NCI-H774 (cell line): ENCODE measurements at places on chromosomes 7 and 10.

- no peak for DNase-seq
Measured at GRCh38 chr10:49299816-49300139, 808 bp downstream of the C10orf71 start.

GRCh38 chr7:157704365-157704764 lies 367.6 kb downstream of the DNAJB6 start:
- DNase-seq: no peak

- peak; percentile 32 for DNase-seq
Measured at GRCh38 chr10:34739915-34740314, 75.2 kb downstream of the PARD3 start.

- DNase-seq: no peak
Measured at GRCh38 chr10:16689227-16689626, 128.0 kb downstream of the RSU1 start.

DNA sequence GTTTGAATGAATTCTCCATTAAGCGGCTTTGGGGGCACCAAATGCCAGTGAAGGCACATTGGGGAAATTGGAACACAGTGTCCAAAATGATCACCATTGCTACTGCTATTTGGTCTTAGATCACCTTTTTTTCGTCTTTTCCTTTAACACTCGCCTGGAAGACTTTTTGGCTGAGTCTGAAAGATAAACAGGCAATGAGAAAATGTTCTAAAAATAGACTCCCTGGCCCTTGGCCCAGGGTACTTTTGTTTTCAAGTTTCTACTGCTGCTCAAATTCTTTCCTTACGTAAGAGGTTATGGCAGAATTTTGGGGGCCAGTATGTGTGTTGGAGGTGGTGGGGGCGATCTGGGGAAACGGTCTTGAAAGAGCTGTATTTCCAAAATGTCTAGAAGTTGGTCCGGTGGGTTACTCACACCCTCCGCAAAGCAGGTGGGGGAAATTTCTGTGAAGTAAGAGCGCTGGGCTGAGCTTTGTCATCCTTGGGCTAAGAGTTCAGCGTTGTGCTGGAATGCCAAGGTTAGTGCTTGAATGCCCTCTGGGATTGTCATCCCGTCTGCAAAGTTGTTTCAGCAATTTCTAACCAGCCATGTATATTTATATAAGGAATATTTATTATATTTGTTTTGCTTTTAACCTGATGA lies 1.3 kb upstream of the ITPRIP start:
- no peak for DNase-seq

GRCh38 chr7:83468251-83468739 lies 180.6 kb downstream of the SEMA3E start:
- peak; percentile 65 for DNase-seq

DNA sequence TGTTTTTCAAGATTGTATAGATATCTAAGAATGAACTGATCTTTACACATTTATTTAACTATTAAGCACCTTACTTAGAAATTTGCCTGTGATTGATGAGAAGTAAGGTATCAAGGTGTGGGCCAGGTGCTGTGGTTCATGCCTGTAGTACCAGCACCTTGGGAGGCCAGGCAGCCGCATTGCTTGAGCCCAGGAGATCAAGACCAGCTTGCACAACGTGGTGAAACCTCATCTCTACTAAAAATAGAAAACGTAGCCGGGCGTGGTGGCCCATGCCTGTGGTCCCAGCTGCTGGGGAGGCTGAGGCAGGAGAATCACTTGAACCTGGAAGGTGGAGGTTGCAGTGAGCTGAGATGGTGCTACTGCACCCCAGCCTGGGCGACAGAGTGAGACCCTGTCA lies 33.7 kb downstream of the NME8 start:
- DNase-seq: no peak

DNA sequence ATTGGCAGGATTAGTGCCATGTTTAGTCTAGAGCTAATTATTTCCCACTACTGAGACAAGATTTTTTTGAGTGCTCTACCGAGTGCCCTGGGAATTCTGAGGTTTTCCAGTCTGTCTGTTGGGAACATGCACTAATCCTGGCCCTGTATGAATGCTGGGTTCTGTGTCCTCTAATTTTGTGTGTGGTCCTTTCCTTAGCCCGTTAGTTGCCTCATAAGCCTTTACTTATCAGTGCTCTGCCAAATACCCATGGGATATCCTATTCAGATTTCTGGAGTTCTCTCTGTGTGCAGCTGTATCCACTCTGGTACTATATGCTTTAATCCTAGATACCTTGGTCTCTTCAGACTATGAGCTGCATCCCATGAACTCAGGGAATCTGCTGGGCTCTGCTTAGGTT lies 13.1 kb downstream of the CSGALNACT2 start:
- DNase-seq: no peak

DNA sequence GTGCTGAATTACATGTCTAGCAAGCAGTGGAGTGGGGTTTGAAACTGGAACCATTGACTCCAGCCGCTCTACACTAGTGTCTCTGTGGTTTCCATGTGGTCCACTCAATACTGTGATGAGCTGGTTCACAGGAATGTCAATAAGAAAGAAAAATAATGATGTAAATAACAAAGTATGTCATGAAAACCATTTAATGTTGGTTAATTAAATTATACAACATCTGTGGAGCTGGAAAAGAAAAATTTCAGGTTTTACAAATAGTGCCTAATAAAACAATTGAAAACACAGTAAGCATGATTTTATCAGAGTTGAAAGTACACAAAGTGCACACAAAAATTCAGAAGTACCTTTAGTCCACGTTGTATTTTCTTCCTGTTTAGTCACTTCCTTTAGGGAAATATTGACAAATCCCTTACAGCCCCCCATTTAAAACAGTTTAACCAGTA lies 28.7 kb upstream of the NAMPT start:
- no peak for DNase-seq

- peak; percentile 65 for DNase-seq
Measured at GRCh38 chr7:47179812-47180515, 401.9 kb downstream of the TNS3 start.

DNA sequence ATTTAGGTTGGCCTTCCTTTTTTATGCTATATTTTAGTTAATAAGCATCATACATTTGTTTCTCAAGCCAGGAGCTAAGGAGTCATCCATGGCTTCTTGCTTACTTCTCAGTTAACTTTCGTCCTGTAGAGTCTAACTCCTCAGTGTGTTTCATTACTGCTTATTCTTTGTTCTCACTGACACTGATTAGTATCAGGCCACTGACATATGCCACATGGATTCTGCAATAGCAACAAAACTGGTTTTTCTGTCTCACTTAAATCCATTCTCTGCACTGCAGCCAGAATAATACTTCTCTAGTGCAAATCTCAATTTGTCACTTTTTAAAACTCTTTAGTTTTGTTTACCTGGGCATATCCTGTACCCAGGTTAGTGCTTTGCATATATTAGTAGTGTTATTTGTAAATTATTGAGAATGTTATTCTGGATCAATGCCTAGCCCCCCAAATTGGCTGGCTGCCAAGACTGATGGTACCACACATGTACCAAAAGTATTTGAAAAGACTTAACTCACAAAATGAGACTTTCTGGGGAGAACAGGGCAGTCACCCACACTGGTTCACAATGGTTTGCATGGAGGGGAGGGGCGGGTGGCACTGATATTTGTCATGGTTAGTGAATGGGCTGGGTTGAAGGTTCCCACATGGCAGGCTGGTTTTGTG lies 79.1 kb downstream of the CCSER2 start:
- no peak for DNase-seq
